ENCODE measurements at places on chromosomes 7 and 10.

- H3K27me3 ChIP-seq: no peaks in the 10 kb centered on the region
- H3K4me3 ChIP-seq: no peak overlapping the region
- no peaks in the 10 kb centered on the region for H3K36me3 ChIP-seq
- no peak overlapping the region for H3K27ac ChIP-seq
These were observed 48.7 kb downstream of the TSPAN15 start for GRCh38 chr10:69499726-69500689.

GRCh38 chr10:34081347-34081743 lies 733.8 kb downstream of the PARD3 start:
- DNase-seq: no peak

DNA sequence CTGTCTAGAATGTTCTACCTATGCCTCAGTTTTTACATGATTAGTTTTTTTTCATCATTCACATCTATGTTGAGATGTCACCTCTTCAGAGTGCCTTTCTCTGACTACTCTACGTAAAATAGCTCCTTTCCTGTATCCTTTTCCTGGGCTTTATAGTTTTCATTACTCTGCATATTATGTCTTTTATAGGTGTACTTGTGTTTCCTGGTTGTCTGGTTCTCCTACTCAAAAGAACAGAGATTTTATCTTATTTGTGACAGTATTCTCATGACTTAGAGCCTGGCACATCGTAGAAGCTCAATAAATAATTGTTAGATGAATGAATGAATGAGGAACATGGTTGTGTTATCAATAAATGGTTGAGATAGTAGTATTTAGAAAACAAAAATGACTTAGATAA lies 17.9 kb downstream of the STEAP1 start:
- H3K27me3 ChIP-seq: no peaks in the 10 kb centered on the region
- H3K4me3 ChIP-seq: no peak overlapping the region
- H3K4me1 ChIP-seq: peaks cover 1% of the 10 kb centered on the region
- no peaks in the 10 kb centered on the region for H3K36me3 ChIP-seq
- no peak for DNase-seq

- no peak overlapping the region for H3K27ac ChIP-seq
- no peaks in the 10 kb centered on the region for H3K36me3 ChIP-seq
- H3K4me1 ChIP-seq: no peaks in the 10 kb centered on the region
- DNase-seq: peak; percentile 51
These were observed 727.9 kb upstream of the KCND2 start for GRCh38 chr7:119545118-119545517.

DNA sequence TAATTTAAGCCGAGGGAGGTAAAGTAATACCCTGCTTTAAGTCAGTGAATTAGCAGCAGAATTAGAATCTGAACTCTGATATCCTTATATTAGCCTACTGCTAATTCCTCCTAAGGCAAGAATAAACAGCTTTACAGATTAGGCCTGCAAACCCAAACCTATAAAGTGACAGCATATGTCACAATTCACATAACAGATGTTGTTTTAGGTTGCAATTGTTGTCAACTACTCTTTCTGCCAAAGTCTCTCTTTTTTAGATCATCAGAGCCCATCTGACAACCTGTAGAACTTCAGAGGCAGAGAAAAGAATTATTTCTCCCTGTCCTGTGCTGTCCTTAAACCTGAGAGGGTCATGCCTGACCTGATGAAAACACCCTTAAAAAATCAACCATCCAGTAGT lies 167.2 kb downstream of the PRKG1 start:
- peaks cover 14% of the 10 kb centered on the region for H3K27me3 ChIP-seq
- no peak overlapping the region for H3K4me3 ChIP-seq
- no peak for DNase-seq
- H3K36me3 ChIP-seq: no peaks in the 10 kb centered on the region
- no peak overlapping the region for H3K27ac ChIP-seq

- no peak overlapping the region for H3K27ac ChIP-seq
- H3K4me1 ChIP-seq: peaks cover 5% of the 10 kb centered on the region
- DNase-seq: no peak
- no peaks in the 10 kb centered on the region for H3K27me3 ChIP-seq
- H3K36me3 ChIP-seq: no peaks in the 10 kb centered on the region
These were observed 1.2 kb upstream of the AHR start for GRCh38 chr7:17297243-17297642.

GRCh38 chr7:138095972-138096935 lies 20.0 kb downstream of the AKR1D1 start:
- H3K27me3 ChIP-seq: no peaks in the 10 kb centered on the region
- no peaks in the 10 kb centered on the region for H3K36me3 ChIP-seq
- H3K4me1 ChIP-seq: no peaks in the 10 kb centered on the region
- no peak for DNase-seq
- H3K4me3 ChIP-seq: no peak overlapping the region
- no peak overlapping the region for H3K27ac ChIP-seq

GRCh38 chr10:69088471-69088769 lies 517 bp downstream of the SRGN start:
- DNase-seq: no peak
- no peaks in the 10 kb centered on the region for H3K4me1 ChIP-seq
- H3K27me3 ChIP-seq: no peaks in the 10 kb centered on the region
- no peaks in the 10 kb centered on the region for H3K36me3 ChIP-seq

DNA sequence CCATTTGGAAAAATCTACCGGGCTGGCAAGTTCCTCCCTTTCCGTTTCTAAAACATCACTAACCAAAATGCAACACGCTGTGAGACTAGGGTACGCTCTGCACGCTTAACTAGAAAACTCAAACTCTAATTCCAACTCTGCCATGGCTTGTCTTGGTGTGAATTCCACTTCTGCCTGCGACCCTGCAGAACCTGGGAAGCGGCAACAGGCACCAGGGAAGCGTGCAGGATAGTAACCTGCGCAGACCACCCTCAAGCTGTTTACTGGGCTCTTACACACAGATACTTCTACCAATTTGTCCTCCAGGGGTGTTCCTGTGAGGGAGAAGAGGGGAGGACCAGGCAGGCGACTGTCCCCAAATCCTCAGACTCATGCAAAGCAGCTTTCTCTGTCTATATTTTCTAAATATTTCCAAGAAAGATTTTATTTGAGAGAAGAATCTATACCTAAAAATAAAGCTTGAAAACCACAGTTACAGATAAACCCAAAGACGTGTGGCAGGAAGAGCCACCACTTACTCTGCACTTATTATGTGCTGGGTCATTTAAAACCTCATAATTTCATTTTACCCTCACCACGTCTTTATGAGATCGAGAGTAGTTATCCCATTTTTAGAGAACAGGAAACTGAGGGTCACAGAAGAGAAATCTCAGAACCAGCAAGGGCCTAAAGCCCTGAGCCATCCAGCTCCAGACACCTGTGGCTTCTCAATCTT lies 52.9 kb downstream of the CPXM2 start:
- DNase-seq: no peak
- peaks cover 91% of the 10 kb centered on the region for H3K27me3 ChIP-seq
- no peaks in the 10 kb centered on the region for H3K36me3 ChIP-seq
- no peak overlapping the region for H3K27ac ChIP-seq
- no peaks in the 10 kb centered on the region for H3K4me1 ChIP-seq

- H3K4me1 ChIP-seq: peaks cover 6% of the 10 kb centered on the region
- H3K27me3 ChIP-seq: no peaks in the 10 kb centered on the region
- DNase-seq: no peak
These were observed 268.3 kb downstream of the DIP2C start for GRCh38 chr10:421170-421569.

GRCh38 chr7:85030893-85031292 lies 156.0 kb downstream of the SEMA3D start:
- peak; percentile 26 for DNase-seq
- no peaks in the 10 kb centered on the region for H3K27me3 ChIP-seq
- no peaks in the 10 kb centered on the region for H3K36me3 ChIP-seq
- no peak overlapping the region for H3K4me3 ChIP-seq
- H3K4me1 ChIP-seq: no peaks in the 10 kb centered on the region

DNA sequence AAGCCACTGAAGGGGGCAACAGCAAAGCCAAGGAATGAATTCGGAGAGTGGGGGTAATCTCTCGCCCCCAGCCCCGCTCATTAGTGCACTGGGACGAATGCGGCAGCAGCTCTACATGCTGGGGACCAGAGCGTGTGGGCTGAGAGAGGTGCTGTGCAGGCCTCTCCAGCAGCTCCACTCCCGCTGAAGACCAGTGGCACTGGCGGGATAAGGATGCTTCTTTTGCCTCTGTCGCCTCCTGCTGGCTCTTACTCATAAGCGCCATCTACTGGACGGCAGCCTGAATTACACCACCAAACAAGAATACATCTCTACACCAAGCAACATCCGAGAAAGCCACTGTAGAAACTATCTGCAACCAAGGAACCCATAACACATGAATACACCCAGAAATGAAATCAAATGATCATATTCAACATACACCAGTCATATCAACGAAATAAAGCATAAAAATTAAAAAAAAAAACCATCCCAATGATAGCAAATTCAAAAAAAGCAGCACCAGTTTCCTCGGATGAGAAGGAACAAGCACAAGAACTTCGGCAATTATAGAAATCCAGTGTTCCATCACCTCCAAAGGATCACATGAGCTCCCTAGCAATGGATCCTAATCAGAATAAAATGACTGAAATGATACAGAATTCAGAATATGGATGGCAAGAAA lies 79.0 kb upstream of the TMEM168 start:
- H3K27me3 ChIP-seq: no peaks in the 10 kb centered on the region
- peak; percentile 41 for DNase-seq

DNA sequence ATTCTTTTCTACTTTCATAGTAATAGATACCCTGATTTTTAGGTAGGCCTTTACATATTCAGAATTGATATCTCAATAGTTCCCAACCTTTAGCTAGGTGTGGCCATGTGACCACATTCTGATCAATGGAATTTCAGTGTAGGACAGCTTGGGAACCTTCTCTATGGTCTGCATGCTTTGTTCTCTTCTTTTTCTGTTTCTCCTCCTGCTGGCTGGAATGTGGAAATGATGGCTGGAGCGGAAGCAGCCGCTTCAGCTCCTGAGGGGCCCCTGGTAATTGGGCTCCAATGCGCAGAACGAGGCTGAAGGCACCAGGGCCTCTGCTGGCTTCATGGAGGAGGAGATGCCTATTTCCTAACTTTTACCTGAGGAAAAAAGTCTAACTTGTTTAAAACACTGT lies 152.6 kb downstream of the ZMYND11 start:
- H3K27me3 ChIP-seq: no peaks in the 10 kb centered on the region
- no peaks in the 10 kb centered on the region for H3K36me3 ChIP-seq
- H3K4me3 ChIP-seq: no peak overlapping the region
- peak; percentile 53 for DNase-seq

DNA sequence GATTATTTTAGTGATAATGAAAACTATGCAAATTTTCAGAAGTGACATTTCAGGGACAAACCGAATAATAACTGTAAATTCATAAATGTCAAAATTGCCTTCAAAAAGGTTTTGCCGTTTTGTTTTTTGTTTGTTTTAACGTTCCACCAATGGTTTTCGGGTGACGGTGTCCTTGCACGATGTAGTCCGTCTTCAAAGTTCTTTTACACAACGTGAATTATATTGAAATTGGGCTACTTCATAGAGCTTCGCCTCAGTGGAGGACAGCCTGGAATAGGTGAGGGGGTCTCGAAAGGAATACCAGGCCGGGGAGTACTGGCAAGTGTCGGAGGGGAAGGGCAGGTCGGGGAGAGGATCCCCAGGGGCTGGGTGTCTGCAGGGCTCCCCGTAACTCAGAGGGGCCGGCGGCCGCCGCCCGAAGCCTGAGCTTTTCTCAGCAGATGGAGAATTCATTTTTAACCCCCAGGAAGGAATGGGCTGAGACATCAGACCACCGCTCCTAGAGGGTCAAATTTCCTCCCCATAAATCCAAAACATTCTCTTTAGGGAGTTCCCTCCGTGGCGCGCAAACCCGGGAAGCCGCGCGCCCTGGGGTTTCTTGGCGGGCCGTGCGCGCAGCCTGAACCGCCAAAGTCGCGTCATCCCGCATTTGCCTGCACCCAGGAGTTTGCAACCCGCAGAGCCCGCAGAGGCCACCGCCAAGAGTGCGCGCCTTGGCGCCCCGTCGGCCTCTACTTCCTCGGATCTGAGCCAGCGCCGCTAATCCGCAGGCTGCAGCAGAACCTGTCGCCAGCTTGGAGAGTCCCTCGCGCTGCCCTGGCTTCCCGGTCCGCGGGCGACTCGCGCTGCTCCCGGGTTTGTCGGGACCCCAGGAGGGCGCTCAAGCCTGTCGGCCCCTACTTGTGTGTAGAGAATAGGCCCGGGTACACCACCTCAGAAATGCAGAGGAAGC lies 17.3 kb upstream of the EVX1 start:
- no peaks in the 10 kb centered on the region for H3K27me3 ChIP-seq
- H3K4me1 ChIP-seq: no peaks in the 10 kb centered on the region
- no peaks in the 10 kb centered on the region for H3K36me3 ChIP-seq
- H3K4me3 ChIP-seq: no peak overlapping the region
- no peak for DNase-seq
- H3K27ac ChIP-seq: no peak overlapping the region

DNA sequence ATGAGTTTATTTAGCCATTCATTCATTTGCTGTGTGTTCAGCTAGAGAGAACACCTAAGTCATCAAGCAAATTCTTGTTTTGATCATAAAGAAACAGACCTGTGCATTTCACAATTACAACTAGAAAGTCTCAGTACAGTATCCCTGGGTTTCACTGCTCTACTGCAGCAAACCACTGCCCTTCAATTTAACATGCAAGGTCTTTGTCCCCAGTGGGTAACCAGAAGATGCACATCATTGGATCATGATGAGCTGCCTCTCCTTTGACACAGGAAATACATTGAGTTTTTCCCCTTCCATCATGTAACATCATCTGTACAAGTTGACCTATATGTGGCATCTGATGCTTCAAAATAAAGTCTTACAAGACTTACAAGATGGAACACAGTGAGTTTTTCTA lies 70.5 kb upstream of the MRLN start:
- no peak overlapping the region for H3K27ac ChIP-seq
- H3K4me1 ChIP-seq: no peaks in the 10 kb centered on the region
- DNase-seq: no peak
- no peak overlapping the region for H3K4me3 ChIP-seq
- no peaks in the 10 kb centered on the region for H3K27me3 ChIP-seq

DNA sequence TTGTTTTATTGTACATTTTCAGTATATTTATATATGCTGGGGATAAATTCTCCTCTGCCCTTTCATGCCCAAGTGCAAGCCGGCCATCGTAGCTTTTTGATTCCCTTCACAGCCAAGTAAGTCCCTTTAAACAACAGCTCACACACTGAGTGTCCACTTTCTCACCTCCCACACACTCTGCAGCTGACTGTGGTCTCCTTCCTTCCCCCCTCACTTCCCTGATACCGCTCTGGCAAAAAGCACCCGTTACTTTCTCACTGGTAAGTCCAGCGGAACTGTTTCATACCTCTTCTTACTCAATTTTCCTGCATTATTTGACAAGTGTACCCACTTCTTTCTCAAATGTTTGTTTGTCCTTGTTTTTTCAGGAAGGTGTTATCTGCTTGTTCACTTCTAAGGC lies 35.2 kb downstream of the MGAM start:
- H3K4me3 ChIP-seq: no peak overlapping the region
- no peak overlapping the region for H3K27ac ChIP-seq
- DNase-seq: no peak
- H3K27me3 ChIP-seq: no peaks in the 10 kb centered on the region
- no peaks in the 10 kb centered on the region for H3K36me3 ChIP-seq

- no peaks in the 10 kb centered on the region for H3K4me1 ChIP-seq
- no peak overlapping the region for H3K4me3 ChIP-seq
- no peak overlapping the region for H3K27ac ChIP-seq
- H3K36me3 ChIP-seq: no peaks in the 10 kb centered on the region
- no peak for DNase-seq
These were observed 5.2 kb upstream of the SAR1A start for GRCh38 chr10:70175516-70175915.

Measured in HCT116 (cell line).